ENCODE measurements at places on chromosomes 7 and 10.

- DNase-seq: no peak
These were observed 99.2 kb upstream of the KDM7A start for GRCh38 chr7:140276001-140276400.

DNA sequence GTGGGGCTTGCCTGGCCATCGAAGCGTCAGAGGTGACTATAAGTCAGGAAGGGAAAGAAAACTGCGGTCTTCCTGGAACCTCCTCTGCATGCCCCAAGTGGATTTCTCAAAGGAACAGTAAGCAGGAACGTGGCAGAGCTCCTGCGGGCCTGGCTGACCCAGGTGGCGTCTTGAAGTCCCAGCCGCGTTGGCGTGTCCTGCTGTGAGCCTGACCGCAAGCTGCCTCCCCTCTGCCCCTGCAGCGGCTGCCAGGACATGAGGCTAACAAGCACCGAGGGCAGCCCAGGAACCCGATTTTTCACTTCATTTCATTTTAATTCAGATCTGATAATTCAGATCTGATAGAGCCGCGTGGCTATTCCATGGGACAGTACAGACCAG lies 55.4 kb downstream of the NKX6-2 start:
- DNase-seq: no peak

GRCh38 chr7:80187279-80187678 lies 52.6 kb downstream of the GNAI1 start:
- DNase-seq: no peak

GRCh38 chr10:59177031-59177797 lies 771 bp downstream of the PHYHIPL start:
- DNase-seq: no peak

DNA sequence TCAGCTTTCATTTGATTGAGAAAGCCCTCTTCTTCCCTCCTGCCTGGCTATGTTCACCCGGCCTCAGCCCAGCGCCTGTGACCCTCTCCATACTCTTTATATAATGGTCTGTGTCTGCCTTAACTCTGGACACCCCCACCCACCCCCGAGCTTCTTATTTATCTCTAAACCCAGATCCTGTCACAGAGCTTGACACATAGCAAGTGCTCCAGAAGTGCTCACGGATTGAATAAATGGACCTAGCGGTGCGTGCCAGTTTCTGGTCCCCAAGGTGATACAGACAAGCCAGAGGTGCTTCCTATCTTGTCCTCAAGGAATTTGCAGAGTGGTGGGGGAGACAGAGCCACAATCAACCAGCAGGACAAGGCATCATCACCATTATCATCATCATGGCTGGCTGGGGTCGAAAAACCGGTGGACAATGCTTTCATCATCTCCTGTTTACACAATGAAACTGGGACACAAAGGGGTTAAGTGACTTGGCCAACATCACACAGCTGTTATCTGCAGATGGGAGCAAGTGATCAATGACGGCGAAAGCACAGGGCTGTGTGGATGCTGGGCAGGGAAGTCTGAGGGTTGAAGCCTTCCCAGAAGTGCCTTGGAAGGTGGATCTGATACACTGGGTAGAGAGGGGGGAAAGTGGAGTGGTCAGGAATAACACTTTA lies 2.2 kb upstream of the LOXL4 start:
- DNase-seq: no peak
